ENCODE measurements at places on chromosomes 2 and 18.

DNA sequence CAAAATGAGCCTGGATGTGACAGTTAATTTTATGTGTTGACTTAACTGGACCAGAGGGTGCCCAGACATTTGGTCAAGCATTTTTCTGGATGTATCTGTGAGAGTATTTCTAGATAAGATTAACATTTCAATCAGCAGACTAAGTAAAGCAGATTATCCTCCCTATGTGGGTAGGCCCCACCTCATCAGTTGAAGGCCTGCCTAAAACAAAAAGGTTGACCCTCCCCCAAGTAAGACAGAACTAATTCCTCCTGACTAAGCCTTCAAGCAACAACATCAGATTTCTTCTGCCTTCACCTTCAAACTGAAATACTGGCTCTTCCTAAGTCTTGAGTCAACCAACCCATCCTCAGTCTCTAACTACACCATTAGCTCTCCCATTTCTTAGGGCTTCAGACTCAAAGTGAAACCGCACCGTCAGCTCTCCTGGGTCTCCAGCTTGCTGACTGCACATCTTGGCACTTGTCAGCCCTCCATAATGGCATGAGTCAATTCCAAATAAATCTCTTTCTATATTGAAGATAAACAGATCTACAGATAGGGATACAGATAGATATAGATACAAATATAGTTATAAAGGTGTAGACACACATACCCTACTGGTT is 47.9 kb downstream of the MEMO1 start:
- DNase-seq, result peak; percentile 25

DNA sequence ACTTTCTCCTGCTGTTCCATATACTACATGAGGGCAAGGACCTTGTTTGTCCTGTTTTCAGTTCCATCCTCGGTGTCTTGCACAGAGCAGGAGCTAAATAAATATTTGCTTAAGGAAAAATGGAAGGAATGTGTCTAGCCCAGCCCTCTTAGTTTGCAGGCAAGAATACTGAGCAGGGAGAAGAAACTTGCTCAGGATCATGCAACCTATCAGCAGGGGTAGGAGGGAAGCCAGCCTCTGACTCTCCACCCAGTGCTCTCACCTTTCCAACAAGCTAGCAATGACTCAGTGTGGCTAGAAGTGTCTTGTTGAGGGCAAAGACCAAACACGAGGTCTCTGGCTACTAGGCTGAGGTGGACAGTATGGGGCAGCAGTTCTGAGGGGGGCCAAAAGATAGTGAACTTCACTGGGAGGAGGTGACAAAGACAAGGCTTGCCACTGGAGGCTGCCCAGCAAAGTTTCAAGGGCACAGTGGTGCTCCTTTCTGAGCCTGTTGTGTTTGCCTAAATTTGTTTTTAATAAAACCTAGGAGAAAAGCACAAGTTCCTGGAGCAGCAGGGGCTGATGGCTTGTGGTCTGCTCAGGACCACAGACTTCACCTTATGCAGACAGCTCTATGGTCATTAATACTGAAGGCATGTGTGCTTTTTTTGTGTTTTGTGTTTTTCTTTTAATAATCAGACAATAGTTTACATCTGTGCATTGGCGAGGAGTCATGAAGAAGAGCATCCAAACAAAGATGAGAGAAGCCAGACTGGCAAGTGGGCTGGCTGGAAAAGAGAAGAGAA is 49.1 kb upstream of the CTAGE1 start:
- DNase-seq, result no peak

GRCh38 chr2:234958311-234958710 is 6.5 kb downstream of the SH3BP4 start:
- no peak for DNase-seq

- DNase-seq, result no peak
Measured at GRCh38 chr2:129118296-129118695, 799.6 kb upstream of the HS6ST1 start.

GRCh38 chr2:219060821-219061791 is at the start of gene IHH:
IHH (minus strand) TSS chr2:219060921; CDS start chr2:219060467, 454 bp downstream.
- DNase-seq, result no peak

DNA sequence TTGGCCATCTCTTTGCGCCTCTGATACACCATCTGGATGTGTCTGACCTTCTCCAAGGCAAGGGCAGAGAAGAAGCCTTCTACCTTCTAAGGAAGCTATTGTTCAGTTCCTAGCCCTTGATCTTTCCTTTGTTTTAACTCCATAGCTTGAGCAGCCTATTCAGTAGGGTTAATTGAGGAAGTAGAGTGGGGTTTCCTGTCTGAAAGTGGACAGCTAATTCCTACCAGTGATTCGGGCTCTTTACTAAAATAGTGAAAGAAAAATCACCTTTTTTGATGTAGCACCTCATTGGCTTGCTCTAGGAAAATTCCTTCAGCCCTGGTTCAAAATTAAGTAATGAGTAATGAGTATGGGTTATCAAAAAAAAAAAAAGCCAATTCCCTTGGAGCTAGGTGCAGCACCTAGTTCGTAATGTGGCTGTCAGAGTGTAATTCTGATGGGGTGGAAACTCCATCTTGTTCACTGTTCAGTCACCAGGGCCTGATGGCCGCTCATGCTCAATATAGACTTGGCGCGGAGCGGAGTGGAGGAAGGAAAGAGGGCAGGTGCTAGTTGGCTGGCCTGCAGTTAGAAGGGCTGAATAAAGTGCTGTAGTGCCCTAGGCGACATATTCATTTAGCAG is 2.9 kb upstream of the MGAT5 start:
- DNase-seq, result no peak

GRCh38 chr18:48834413-48835031 is 116.2 kb downstream of the SMAD7 start:
- peak; percentile 75 for DNase-seq

GRCh38 chr2:123692121-123692520 is 333.0 kb upstream of the CNTNAP5 start:
- no peak for DNase-seq

GRCh38 chr18:28114472-28114871 is 62.5 kb downstream of the CDH2 start:
- DNase-seq, result no peak

GRCh38 chr18:50075772-50076171 is 119.2 kb downstream of the MYO5B start:
- DNase-seq, result no peak

- DNase-seq, result no peak
Measured at GRCh38 chr2:161206471-161207032, 46.3 kb downstream of the TANK start.

GRCh38 chr2:15734674-15735483 is 143.2 kb downstream of the DDX1 start:
- DNase-seq, result no peak

DNA sequence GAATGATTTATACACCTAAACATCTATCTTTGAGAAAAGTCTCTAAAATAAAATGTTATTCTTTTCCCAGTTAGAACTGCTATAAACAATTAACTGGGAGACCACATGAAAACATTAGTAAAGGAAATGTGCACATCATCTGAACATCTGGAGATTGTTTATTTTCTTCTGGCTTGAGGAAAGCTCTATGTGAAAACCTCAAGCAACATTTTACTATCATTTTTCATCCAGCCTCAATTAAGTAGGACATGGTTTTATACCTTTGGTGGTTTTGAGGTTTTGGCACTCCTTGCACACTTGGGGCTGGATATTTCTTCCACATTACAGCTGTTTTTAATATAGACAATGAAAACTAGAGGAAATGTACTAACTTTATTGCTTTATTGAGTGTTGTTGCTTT is 609.5 kb upstream of the SLC8A1 start:
- no peak for DNase-seq

DNA sequence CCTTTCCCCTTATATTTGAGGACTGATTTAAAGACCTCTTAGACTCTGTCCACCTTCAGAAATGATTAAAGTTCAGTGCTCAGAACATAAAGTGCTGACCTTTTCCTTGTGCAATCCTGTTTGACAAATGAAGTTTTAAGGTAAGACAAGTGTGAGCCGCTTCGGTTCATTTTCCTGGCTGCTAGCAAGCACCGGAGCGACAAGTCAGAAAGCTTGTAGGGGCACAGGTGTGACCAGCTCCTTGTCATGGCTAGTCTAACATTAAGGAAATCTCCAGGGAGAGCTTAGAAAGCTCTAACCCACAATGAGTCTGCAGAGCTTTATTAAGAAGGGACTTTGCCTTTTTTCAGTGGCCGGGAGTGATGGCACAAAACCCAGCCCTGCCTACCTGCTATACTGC is 2.3 kb upstream of the NCKAP5 start:
- no peak for DNase-seq

GRCh38 chr2:3606370-3607201 is 11.7 kb downstream of the COLEC11 start:
- DNase-seq, result no peak

GRCh38 chr2:7118606-7119131 is 201.5 kb downstream of the RNF144A start:
- no peak for DNase-seq

DNA sequence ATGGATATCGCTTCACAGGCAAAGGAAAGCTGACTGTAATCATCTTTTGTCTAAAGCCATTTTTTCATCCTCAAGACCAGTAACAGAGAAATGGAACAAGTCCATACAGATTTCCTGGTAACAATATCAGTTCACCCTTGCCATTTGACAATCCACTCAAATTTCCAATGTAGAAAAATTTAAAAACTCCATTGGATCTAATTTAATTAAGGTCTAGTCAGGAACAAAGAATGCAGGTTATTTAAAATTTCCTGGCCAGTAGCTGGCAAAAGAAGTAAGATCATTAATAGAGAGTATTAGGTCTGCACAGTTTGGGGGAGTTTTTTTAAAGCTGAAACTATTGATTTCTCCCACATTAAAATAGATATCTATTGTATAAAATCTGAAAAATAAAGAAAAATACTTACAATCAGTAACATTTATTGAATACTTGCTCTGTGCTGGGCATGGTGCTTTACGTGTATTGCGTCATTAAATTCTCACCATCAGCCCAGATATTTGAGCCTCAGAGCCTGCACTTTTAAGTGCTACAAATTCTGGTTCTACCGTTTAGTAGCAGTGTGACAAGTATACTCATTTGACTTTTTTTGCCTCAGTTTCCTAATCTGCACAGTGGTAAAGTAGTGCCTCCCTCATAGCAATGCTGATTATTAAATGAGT is 41.8 kb downstream of the SMARCAL1 start:
- no peak for DNase-seq

GRCh38 chr2:55976681-55977080 is 53.1 kb upstream of the EFEMP1 start:
- DNase-seq, result no peak

All from stimulated activated CD4-positive, alpha-beta T cell treated with anti-CD3 and anti-CD28 coated beads, Interleukin-12 subunit alpha, Interleukin-12 subunit beta, amount 100 ng/mL, for 48 hours (primary cell).